ENCODE measurements at places on chromosomes 3 and 15.

GRCh38 chr3:32405711-32406323, 14.2 kb downstream of the CMTM7 start:
- no peak for DNase-seq

GRCh38 chr3:42177801-42178150, 86.6 kb downstream of the TRAK1 start:
- no peak for DNase-seq

DNA sequence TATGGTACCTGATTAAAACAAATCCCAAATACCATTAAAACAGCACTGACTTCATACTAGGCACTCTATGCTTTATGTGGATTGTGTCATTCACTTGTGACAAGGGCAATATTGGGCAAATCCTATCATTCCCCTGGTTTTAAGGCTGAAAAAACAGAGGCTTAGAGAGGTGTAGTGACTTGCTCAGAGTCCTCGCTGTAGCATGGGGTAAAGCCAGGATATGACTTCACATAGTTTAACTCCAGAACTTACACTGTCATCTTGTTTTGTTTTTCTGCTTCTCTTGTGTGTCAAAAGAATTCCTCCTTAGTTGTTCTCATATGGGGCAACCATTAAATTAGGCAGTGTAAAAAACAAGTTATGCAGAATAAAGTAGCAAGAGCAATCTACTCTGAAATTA, 40.3 kb upstream of the ICE2 start:
- no peak for DNase-seq

- DNase-seq, result no peak
Measured at GRCh38 chr3:167575000-167575600, 78.6 kb downstream of the WDR49 start.

DNA sequence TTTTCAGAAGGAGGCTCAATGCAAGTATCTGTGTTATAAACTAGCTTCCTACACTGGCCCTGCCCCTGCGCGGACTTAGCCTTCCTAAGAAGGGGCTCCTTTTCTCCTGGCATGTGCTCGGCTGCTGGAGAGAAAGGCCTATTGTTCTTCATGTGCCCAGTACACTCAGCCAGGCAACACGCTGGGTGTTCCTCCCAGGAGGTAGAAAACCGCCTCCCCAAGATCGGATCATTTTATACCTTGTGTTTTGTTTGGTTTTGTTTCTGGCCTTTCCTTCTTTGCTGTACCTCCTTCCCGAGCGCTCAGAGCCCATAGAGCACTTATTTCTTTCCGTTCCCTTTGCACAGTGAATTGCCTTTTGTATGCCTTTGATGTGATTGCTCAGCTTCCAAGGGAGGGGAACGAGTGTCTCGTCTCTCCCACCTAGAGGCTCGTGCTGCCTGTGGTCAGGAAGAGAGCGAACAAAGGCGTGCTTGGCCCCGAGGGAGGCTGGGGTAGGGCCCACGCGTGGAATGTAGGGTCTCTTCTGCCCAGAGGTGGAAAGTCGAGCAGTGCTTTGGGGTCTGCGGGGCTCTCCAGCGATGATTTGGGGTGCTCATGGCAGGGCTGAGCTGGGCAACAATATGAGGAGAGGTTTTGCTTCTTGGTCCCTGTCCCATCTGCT, 30.0 kb downstream of the CCNL1 start:
- peak; percentile 57 for DNase-seq

DNA sequence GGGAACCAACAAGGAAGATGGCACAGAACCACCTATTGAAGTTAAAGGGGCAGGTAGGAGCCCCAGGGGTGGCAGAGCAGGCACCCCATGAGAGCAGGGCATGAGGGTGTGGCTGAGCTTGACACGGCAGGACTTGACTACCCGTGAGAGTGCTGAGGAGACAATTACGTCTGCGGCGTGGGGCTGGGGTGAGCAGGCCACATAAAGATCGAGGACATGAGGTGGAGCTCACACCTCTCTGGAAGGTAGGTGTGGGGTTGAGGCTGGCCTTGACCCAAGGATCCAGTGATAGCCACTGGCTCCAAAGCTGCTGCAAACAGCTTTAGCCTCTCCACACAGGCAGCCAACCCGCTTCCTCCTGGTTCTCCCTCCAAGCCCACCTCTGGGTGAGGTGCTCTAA, 64.5 kb downstream of the PCSK6 start:
- no peak for DNase-seq

DNA sequence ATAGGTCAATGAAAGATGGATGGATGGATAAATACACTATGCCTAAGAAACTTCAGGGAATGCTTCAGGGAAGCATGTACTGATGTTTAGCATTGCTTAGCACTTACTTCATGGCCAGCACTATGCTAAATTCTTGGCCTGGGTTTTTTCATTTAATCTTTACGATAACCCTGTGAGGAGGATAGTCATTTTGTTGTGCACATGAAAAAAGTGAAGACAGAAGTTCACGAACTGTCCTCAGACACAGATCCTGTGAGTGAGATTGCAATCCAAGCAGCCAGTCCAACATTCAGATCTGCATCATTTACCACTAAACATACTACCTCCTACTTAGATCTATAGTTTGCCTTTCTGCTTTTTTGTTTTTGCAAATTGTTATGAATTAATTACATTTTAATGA, 510.8 kb upstream of the AGTR1 start:
- DNase-seq, result no peak

- DNase-seq, result no peak
Measured at GRCh38 chr3:132543011-132543739, 53.9 kb upstream of the ACKR4 start.

- no peak for DNase-seq
Measured at GRCh38 chr3:114553949-114554593, 260.2 kb downstream of the TIGIT start.

DNA sequence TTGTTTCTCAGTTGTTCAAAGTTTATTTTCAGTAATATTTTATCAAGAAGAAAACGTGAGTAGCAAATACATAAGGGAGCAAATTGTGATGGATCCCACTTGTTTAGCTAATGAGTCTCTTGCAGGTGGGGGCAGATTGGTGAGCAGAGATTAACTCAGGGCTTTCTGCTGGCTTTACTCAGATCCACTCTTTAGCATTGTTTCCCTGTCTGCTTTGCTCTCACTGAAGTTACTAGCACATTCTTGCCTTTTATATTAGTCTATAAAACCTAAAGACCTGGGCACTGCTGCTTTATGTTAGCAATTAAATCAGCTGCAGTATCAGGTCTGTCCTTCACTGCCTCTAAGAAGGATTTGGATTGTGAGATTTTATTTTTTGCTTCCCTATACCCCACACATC, 71.5 kb downstream of the STAC start:
- no peak for DNase-seq

- no peak for DNase-seq
Measured at GRCh38 chr3:57729334-57730045, 26.6 kb upstream of the SLMAP start.

- no peak for DNase-seq
Measured at GRCh38 chr15:92130906-92131305, 262.8 kb upstream of the ST8SIA2 start.

- no peak for DNase-seq
Measured at GRCh38 chr3:5846261-5846660, 658.8 kb downstream of the EDEM1 start.

- peak; percentile 46 for DNase-seq
Measured at GRCh38 chr15:73560501-73561117, 72.6 kb downstream of the NPTN start.

DNA sequence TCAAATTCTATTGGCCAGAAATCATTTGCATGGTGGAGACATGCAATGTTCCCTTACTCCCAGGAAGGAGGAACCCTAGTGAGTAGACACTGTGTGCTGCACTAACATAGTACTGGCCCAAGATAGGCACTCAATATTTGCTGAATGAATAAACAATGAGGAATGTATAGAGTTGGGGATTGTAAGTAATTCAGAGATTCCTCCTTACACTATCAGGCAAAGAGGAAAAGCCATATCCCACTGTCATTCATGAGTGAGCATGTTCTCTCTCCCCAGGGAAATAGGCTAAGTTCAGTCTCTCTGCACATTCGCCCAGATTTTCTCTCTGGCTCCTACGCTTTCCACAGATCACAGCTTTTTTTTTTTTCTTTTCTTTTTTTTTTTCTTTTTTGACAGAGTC, 154.9 kb upstream of the WNT5A start:
- DNase-seq, result no peak

DNA sequence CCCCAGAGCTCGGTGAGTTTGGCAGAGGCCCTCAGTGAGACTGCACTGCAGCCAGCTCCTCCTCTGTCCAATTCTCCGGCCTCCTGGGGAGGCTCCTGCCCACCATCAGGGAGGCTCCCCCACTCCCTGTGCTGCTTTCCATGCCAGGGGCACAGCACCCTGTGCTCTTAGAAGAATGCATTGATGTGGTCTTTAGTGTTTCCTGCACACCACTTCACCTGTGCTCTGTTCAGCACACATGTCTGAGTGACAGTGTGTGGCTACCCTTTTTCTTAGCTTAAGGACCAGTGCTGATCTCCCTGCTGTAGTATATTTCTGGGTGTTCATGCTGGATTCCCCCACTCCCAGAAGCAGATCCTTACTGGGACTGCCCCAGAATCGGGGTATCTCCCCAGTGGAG, 36.2 kb upstream of the PRR20G start:
- no peak for DNase-seq

GRCh38 chr3:73716418-73716817, 91.7 kb upstream of the PDZRN3 start:
- no peak for DNase-seq

GRCh38 chr15:60548101-60548500, 69.2 kb upstream of the ICE2 start:
- no peak for DNase-seq

GRCh38 chr3:46089237-46090011, 62.1 kb upstream of the XCR1 start:
- DNase-seq, result no peak

DNA sequence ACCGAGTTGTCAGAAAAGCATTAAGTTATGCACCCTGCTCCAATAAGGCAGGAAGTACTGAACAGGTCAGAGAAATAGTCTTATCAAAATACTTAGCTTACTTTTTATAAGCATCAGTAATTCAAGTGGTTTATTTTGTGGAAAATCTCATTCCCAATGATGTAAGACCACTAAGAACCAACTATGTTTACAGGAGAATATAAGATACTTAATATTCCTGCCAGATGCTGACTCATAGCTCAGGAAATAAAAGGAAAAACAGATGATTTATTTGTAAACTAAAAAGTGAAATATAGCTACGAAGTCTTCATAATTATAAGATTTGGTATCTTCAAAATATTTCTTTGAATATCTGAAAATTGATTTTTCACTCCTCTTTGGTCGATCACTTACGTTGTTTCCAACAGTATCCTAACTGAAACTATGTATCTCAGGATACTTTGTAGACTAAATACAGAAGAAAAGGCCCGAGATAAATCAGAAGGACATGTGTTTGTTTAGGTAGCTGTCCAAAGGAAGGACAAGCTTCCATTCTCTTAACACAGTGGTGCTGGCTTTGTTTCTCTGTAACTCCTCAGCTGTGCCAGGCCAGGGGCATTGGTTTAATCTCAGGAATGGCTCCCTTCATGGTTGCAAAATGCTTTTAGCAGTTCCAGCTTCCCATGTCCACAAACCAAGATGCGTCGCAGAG, 295.8 kb downstream of the GBE1 start:
- no peak for DNase-seq

- DNase-seq, result no peak
Measured at GRCh38 chr3:41095702-41096101, 103.6 kb upstream of the CTNNB1 start.

DNA sequence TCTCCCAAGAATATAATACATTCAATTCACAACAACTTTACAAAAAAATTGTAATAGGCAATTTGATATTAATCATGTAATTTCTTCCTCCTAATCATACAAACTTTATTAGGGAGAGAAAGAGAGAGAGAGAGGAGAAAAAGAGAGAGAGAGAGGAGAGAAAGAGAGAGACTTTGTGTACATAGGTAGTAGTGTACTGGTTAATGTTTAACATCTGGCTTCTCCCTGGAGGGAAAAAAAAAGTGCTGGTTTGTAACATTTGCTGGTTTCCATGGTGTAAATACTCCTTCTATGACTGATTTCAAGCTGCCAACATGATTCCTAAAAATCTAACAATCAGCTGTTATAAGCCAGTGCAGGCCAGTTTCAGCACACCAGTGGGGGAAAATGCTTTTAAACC, 98.0 kb upstream of the ARHGEF26 start:
- DNase-seq, result no peak

DNA sequence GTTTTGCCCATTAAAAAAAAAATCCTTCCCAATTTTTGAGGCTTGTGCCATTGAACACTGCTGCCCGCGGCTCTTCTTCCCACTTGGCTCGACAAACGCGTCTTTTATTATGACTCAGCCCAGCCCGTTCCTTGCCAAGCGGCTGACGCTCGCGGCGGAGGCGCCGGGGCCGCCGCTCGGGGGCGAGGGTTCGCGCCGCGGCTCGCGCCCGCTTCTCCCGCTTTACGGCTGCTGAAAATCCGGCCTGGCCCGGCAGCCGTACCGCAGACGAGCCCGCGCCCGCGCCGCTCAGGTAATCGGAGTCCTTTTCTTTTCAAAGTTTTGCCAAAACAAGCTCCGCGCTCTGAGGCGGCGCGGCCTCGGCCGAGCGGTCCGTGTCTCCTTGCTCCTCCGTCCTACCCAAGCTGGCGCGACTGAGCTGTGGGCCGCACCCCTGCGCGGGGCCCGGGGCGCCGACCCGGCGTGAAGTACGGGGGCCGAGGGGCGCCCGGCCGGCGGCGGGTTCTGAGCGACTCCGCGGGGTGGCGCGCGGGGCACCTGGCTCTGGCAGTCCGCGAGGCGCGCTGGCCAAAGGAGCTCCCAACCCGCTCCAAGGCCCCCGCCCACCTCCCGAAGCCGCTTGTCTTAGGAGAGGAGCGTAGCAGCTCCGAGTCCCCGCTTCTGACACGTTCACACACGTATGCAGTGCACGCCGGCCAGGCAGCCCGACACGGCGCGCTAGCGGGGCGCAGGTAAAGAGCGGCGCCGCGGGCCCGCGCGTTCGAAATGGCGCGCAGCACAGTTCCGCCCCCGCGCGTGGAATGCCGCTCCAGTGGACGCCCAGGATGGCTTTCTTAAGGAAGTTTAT, 418.2 kb upstream of the NAALADL2 start:
- peak; percentile 90 for DNase-seq

GRCh38 chr3:71432044-71432975, 151.2 kb downstream of the FOXP1 start:
- DNase-seq, result no peak

DNA sequence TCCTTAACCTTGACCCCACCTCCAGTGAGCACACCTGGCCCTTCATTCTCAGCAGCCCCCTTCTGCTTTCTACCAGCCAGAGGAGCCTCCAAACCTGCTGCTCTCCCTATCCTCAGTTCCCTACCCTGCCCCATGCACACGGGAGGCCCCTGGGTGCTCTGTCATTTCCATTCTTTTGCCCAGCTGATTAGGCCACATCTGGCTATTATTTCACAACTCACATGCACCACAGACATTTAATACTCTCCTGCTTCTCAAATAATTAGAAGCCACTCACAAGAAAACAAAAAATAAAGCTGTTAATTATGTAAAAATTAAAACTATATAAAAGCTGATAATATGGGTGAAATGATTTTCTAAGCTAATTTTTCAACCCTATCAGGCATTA, 50.7 kb downstream of the MYLK start:
- no peak for DNase-seq

- DNase-seq, result no peak
Measured at GRCh38 chr3:23096041-23096440, 107.1 kb upstream of the UBE2E2 start.

All from NCI-H1092 treated with DMSO at 0.1 percent for 48 hours (cell line).